ENCODE measurements at places on chromosomes 7 and 10.

DNA sequence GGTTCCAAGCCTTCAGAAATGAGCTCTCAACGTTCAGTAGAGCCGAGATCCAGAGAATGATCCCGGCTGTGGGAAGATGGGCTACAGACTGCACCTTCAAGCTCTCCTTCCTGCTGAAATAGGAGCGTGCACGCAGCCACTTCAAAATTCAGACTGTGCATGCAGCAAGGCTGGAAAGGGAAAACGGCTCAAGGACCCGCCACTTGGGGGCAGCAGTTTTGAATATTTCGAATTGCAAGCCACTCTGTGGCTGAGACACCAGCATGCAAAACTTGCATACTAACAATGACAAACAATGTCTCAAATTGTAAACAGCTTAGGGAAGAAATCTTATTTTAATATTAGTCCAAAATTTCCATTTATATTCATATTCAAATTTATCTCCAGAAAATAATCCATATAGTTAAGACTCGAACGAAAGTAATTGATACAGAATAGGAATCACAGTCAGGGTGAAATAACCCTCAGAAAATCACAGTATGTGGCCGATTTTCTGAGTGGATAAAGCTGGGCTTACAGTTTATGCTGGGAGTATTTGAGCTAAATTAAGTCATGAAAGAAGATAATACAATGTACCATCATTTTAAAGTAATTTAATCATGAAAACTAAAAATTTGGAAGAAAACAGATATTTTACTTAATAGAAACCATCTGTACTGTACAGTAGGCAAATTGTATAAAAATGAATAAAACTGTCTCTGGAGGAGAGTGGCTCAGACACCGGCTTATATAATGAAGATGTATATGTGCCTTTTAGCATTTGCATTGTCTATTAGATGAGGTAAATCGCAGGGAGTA lies 137.9 kb upstream of the MKI67 start:
- DNase-seq, result no peak

GRCh38 chr10:73039635-73040034 lies 57.0 kb downstream of the P4HA1 start:
- DNase-seq, result no peak

- no peak for DNase-seq
Observed at GRCh38 chr7:98913612-98914011, 35.3 kb downstream of the TRRAP start.

GRCh38 chr10:64535131-64535867 lies 1014.1 kb downstream of the REEP3 start:
- DNase-seq, result no peak

DNA sequence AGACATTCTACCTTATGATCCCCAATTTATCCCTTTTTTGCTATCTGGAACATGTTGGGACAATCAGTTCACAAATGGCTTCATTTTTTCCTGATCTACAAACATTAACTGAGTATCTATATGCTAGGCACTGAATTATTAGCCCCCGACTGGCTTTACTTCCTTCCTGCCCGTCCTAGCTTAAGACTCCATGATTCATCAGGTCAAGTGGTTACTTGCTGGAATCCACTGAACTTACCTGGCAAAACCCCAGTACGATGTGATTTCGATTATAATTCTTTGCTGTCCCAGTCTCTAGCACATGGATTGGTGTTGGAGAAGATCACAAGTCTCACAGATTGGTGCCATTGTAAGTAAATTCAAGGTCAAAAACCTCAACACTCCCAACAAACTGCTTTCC lies 77.1 kb downstream of the ORC5 start:
- no peak for DNase-seq

DNA sequence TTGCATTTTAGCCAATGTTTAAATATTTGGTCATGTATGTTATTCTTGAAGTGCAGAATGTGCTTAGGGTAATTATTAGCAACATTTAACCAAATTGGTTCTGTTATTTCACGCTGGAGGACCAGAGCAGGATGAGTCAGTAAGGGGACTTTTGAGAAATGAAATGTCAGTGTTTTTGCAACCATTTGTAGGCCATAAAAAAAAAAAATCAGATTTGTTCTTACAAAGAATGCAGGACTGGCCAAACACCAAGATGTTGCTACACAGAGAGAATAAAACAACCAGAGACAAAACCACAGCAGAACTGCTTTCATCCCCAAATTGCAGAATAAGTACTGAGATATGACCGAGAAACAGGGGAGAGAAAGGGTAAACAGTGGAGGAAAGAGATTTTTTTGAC lies 62.1 kb downstream of the TPST1 start:
- no peak for DNase-seq

DNA sequence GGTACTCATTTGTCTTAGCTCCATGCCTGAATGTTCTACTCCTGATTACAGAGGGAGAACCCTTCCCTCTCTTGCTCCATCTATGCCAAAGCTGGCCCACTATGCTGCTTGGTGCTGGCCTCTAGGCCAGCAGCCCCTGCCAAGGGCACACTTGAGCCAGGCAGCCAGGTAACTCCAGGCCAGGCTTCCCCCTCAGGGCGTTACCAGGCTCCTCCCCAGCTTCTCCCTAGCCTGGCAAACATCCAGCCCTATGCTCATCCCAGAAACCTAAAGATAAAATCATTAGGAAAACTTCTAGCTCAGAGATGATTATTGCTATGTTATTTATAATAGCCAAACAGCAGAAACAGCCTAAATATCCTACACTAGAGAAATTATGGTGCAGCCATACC lies 103.7 kb downstream of the KCNMA1 start:
- no peak for DNase-seq

GRCh38 chr10:88522715-88523114 lies 60.4 kb downstream of the RNLS start:
- DNase-seq, result no peak

- DNase-seq, result no peak
Observed at GRCh38 chr7:77290425-77290824, 90.8 kb upstream of the FGL2 start.

DNA sequence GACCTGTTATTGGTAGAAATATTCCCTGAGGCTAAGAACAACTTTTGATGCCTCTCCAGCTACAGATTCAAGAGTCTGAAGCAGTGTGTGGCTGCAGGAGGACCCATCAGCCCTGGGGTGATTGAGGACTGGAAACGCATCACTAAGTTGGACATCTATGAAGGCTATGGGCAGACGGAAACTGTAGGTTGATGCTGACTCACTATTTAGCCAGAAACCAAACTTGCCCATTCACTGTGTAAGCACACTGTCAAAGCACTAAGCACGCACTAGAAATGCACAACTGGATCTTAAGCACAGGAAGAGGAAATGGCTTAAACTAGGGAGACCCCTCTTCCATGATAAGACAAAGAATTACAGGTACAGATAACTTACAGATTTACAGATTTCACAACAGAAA lies 20.8 kb downstream of the ACSM6 start:
- DNase-seq, result no peak

DNA sequence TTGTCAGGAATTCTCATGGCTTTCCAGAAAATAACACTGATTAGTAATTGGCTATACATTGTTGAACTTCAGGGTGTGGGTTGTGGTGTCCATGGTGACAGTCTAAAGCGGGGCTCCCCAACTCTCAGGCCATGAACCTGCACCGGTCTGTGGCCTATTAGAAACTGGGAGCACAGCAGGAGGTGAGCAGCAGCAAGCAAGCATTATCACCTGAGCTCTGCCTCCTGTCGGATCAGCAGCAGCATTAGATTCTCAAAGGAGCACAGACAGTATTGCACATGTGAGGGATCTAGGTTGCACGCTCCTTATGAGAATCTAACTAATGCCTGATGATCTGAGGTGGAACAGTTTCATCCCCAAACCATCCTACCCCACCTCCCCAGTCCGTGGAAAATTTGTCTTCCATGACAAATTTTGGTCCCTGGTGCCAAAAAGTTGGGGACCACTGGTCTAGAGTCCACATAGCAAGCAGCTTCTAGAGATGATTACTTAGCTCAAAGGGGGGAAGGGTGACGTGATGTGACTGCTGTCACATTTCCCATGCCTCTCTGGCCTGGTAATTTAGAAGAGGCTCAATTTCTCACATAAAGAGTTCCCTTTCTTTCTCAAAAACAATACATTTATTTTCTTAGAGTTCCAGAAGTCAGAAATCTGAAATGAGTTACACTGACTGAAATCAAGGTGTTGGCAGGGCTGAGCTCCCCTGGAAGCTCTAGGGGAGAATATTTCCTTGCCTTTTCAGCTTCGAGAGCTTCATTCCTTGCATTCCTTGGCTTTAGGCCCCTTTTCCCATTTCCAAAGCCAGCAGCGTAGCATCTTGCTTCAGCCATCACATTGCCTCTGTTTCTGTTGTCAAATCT lies 17.6 kb upstream of the FAM221A start:
- DNase-seq, result no peak

DNA sequence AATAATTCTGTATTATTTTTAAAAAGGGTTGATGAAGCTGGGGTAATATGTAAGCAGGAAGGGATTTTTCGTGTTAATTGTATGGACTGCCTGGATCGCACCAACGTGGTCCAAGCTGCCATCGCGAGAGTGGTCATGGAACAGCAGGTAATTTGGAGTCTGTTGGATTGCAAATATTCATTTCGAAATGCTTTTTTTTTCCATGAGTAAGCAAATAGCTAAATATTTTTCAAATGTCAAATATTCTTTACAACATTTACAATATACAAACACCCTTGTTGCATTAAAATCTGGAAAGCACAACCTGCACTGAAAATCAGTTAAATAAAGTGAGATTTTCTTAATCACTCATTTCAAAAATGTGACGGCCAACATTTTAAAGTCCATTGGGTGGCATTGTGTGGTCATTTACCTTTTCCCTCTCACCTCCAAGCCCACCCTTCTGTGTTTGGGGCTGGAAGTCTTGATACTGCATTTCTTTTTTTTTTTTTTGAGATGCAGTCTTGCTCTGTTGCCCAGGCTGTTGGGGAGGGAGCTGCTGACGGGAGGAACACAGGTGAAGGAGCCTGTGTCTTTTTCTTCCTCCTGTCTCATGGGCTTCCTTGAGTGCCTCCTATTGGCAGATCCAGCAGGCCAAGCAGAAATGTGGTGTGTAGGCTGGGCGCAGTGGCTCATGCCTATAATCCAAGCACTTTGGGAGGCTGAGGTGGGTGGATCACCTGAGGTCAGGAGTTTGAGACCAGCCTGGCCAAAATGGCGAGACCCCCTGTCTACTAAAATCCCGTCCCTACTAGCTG lies 66.1 kb downstream of the MCMBP start:
- DNase-seq, result no peak

DNA sequence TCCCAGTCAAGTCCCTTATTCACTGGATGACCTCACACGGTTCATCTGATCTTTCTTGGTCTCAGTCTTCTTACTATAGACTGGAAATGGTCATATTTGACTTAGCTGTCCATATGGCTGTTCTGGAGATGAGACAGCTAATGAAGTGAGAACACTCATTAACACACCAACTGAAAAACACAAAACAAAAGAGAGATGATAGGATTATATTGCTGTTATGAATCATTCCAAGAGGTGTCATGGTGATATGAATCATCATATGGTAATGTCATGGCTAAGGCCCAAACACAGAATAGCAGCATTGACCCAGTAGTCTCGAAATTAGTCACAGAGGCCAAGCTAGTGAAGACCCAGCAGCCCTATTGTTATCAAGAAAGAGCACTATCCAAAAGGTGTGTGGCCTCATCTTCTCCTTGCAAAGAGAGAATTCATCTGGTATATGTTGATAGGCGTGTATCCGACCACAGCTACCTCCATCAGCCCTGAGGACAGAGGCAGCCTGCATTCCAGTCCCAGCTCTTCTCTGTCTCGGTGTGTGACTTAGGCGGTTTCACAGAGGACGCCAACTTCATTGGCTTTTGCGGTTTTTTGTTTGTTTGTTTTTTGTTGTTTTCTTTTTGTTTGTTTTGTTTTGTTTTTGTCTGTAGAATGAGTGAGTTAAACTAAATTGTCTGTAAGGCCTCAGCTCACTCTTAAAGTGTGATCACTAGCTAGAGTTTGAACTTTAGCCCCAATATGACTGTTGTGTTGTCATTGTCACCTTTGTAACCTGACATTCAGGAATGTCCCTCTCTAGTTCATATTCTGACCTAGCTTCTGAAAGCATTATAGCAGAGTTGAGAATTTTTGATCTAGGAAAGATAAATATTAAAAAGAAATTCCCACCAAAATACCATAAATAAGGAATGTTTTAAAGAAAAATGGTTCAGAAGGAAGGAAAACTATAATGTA lies 97.4 kb upstream of the PDCD4 start:
- no peak for DNase-seq

DNA sequence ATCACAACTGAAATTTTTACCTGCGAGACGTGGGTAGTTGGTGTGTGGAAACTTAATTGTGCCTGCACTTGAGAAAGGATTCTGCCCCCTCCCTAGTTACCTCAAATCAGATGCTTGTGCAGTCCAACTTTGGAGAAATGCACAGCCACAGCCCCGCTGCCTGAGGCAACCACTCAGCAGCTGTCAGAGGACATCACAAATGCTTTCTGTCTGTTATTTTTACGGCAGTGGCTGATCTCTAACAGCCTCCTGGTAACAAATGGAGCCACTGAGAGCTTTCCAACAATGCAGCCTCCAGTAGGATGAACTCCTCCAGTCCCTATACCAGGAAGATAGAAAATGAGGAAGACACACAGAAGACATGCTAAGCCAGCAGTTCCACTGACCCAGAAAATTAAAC lies 712.2 kb upstream of the GHITM start:
- DNase-seq, result no peak

- no peak for DNase-seq
Observed at GRCh38 chr10:84543948-84544347, 215.6 kb downstream of the CCSER2 start.

DNA sequence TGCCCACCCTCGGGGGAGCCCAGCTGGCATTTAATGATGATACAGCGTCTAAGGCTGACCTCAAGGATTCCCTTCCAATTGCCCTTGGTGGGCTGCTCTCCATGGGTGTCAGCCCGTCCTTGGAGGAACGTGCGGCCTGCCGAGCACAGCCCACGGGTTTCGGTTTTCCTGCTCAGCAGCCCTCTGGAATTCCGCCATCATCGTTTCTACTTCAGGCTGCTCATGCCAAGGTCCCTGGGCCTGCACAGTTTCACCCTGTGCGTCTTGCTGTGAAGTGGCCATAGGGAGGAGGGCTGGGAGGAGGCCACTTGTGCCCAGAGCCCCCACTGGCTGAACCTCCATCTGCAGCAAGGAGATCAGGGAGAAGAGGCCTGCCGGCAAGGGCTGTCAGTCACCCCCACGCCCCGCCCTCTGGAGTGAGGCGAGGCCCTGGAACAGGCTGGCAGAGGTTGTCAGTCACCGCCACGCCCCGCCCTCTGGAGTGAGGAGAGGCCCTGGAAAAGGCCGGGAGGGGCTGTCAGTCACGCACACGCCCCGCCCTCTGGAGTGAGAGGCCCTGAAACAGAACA lies 82.8 kb downstream of the CHST15 start:
- DNase-seq, result no peak

- DNase-seq, result peak; percentile 66
Observed at GRCh38 chr7:112112822-112113255, 93.4 kb downstream of the DOCK4 start.

- DNase-seq, result peak; percentile 77
Observed at GRCh38 chr7:157691586-157692459, 355.0 kb downstream of the DNAJB6 start.

DNA sequence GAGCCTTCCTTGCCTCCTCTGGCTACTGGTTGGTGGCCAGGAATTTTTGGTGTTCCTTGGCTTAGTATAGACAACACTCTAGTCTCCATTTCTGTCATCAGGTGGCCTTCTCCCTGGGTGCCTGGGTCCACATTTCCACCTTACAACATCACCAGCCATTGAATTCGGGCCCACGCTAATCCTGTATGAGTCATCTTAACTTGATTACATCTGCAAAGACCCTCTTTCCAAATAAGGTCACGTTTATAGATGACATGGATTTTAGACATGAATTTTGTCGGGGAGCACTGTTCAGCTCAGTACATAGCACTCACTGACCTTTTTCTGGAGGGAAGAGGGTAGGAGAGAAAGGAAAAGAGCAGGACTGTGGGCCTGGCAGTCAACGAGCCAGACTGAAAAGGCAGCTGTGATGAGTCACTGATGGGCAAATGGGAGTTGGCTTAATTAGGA lies 39.4 kb downstream of the MMRN2 start:
- DNase-seq, result no peak
